ENCODE measurements at places on chromosomes 6 and 20.

DNA sequence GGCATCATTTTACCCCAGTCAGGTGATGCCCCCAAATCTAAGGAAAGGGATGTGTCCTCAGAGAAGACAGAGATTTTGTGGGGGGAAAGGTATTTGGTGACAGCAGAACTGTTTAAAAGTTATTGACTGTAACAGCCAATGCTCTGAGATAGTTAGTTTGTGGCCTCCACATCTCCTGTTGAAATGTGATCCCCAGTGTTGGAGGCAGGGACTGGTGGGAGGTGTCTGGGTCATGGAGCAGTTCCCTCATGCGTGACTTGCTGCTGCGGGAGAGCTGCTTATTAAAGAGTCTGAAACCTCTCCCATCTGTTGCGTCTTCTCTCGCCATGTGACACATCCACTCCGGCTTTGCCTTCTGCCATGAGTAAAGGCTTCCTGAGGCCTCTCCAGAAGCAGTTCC, 282.8 kb upstream of the FOXQ1 start:
- DNase-seq: no peak

DNA sequence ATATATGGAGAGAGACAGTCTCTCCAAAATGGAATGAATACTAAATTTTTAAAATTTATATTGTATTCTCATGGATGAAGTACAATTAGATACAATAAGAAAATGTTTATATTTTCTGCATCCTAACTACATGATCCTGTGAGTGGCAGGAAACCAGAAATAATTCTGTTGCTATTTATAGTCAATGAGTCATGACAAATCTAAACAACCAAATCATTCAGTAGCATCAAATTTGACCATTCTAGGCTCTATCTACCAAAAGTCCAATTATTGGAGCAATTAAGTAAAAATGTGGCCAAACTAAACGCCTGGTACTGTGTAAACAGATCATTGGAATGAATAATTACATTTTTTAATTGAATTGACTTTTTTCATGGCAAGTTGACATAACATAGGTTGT, 959.8 kb downstream of the EPHA7 start:
- no peak for DNase-seq

GRCh38 chr6:163414117-163414945, at the start of gene QKI:
QKI (plus strand) TSS chr6:163414718; CDS start chr6:163415194, 476 bp downstream.
- DNase-seq: peak; percentile 55

- no peak for DNase-seq
Observed at GRCh38 chr6:36692220-36692619, 5.4 kb upstream of the RAB44 start.
